EH (cell line): ENCODE measurements at places on chromosomes 7 and 10.

DNA sequence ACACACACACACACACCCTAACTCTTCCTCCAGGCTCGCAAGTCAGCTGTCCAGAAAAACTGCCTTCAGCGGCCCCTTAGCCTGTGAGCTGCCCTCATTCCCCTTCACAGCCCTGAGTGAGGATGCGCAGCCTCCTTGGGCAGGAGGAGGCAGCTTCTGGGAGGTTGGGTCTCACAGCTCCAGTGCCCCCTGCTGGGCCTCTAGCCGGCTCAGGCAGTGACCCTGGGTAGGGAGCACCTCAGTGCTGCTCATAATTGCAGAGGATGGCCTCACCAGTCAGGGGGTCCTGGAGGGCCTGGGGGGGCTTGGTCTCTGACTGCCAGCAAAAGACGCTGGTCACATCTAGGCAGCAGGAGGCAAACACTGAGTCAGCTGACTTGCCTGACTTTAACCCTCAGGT, 43.7 kb downstream of the ZNF273 start:
- no peak for DNase-seq

GRCh38 chr10:108696792-108697477, 1226.4 kb downstream of the XPNPEP1 start:
- no peak for DNase-seq

- no peak for DNase-seq
These were observed 197.2 kb downstream of the REEP3 start for GRCh38 chr10:63718421-63718820.

- peak; percentile 96 for DNase-seq
These were observed 1.5 kb downstream of the PTPN12 start for GRCh38 chr7:77538281-77539212.

- peak; percentile 96 for DNase-seq
These were observed 997.3 kb downstream of the LRMDA start for GRCh38 chr10:76428551-76429367.

DNA sequence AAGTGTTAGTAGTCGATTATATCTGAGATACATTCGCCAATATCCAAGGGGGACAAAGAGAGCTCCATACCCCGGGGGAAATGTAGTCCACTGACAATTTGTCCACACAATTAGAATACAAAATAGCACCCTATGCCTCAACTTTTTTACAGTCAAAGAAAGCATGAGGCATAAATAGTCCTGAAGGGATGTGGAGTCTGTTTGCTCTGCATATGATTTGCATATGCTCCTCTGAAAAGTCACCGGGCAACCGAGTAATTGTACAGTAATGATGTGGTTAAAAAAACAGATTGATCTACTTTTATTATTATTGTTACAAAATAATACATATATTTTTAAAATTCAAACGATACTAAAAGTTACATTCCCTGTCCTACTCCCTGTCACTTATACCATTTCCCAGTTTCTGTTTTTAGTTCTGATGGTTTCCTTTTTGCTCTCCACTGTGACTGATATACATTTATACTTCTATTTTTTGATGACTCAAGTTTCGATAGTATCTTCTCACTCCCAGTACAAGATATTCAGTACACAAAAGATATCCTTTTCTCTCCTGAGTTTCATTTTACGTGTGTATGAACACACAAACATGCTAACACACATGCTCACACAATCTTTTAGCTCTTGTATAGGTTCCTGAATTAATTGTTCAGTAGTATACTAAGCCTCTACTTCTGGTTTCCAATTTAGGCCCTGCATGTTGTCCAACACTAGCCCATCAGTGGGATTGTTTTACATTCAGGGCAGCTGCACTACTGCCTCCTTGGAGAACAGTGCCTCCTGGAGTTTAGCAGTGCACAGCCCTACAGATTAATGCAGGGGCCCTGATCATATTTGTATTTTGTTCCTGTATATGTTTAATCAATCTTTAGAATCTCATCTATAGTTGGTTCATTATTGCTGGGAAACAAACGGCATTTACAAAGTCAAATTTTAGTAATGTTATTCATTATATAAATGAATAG, 130.9 kb downstream of the TES start:
- no peak for DNase-seq

DNA sequence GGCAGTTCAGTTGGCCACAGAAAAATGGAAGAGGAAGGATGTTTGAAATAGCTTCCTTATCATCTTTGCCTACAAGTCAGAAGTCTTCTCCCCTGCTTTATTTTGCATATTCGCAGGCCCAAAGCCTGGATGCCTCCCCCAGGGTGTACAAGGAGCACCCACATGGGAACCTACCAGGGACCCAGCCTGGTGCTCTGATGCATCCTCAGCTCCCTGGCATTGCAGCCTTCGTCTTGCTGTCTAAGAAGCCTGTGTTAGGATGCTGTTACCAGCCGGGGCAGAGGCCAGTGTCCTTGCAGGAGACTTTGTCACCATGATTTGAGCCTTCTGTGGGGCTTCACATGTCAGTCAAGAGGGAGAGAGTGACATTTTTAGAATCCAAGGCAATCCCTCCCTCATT, 27.0 kb upstream of the GPR26 start:
- DNase-seq = no peak

DNA sequence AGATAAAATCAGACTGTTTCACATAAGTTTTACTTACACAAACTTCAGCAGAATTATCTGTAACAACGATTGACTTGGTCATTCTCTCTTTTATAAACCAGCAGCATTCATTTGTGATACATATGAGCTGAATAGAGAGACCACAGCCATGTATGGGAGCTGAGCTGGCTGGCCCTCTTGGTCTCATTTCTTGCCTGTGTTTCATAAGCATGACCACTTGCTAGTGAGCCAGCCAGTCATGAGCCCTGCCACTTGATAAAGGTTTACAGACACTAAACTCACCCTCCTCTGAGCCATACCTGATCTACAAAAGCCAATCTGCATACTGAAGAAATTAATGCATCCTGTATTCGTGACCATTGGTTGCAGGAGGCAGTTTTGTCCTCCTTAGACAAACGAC, 82.1 kb downstream of the PKD1L1 start:
- DNase-seq = no peak

DNA sequence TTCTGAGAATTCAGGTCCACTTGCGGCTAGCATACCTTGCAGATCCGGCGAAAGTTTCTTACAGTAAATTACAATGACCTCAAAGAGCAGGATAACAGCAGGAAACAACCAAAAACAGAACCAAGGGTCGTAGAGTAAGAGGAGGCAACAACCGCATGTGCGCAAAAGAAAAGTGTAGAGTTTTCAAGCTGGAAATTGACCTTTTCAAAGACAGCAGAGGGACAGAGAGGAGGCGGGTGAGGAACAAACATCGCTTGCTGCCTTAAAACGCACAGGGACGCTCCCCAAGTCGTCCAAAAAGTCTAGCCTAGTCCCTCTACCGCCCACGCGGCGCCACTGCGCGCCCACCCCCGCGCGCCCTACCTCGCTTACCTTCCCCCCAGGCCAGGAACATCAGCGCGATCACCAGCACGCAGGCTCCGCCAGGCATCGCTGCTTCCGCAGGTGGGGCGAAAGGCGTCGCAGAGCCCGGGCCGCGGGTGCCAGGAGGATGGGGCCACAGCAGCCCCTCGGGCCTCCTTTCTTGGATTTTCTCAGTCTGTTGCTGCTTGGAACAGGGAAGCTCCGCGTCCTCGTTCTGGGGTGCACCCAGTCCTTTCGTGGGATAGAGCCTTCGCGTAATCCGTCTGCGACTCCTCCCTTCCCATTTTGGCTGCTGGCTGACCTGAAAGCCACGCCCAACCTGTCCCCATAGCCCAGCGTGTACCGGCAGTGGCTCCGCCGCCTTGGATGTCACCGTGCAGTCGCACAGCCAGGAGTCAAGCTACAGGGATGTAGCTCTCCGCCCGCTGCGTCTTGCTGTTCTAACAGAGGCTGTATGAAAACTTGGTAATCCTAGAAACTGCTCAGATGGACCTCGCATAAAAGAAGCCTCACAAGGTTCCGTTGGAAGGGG, at the start of gene VWDE:
TSS of gene VWDE (minus strand) at position 579 of the 895 bp plus-strand sequence. CDS start at position 430, 149 bp downstream.
- DNase-seq = no peak

- DNase-seq = no peak
These were observed 31.0 kb upstream of the OPALIN start for GRCh38 chr10:96389785-96390184.
